ENCODE measurements at places on chromosomes 12 and 14. TPM values are rescaled to one million over a fixed set of nuclear protein-coding genes. Genes with fewer than 3 reads are reported as not detected.

PPM1H gene
- 3.3 TPM for total RNA-seq

SSPN gene
- total RNA-seq: 62.8 TPM

GNS gene
- total RNA-seq: 37.0 TPM

PTGER2 gene
- 0.30 TPM for total RNA-seq

LRRC43 gene
- total RNA-seq: 0.32 TPM

IQSEC3 gene
- 0.58 TPM for total RNA-seq

ZNF10 gene
- 5.3 TPM for total RNA-seq

EPYC gene
- total RNA-seq: not detected

SPTB gene
- total RNA-seq: 522 TPM

POTEG gene
- not detected for total RNA-seq

BEGAIN gene
- 0.81 TPM for total RNA-seq

TMEM253 gene
- total RNA-seq: not detected

KCNC2 gene
- not detected for total RNA-seq

MANSC1 gene
- total RNA-seq: 2.8 TPM

ASB2 gene
- 443 TPM for total RNA-seq

SERPINA12 gene
- not detected for total RNA-seq

RNASE7 gene
- total RNA-seq: 0.34 TPM

EXOC3L4 gene
- total RNA-seq: 0.30 TPM

CPNE6 gene
- not detected for total RNA-seq

KRT3 gene
- total RNA-seq: not detected

PTPRB gene
- 10.9 TPM for total RNA-seq

GPN3 gene
- total RNA-seq: 25.7 TPM

ADAMTS20 gene
- total RNA-seq: not detected

GAS2L3 gene
- 1.6 TPM for total RNA-seq

RAB21 gene
- total RNA-seq: 180 TPM

STAC3 gene
- 1,127 TPM for total RNA-seq

KRT7 gene
- 3.9 TPM for total RNA-seq

FAM90A1 gene
- 0.58 TPM for total RNA-seq

LTBP2 gene
- 33.0 TPM for total RNA-seq

BHLHE41 gene
- 41.5 TPM for total RNA-seq

IL26 gene
- total RNA-seq: not detected

MAP3K9 gene
- 2.1 TPM for total RNA-seq

BEST3 gene
- total RNA-seq: 181 TPM
